ENCODE measurements at places on chromosomes 11 and 22. TPM values are rescaled to one million over a fixed set of nuclear protein-coding genes. Genes with fewer than 3 reads are reported as not detected.

Gene FOLR2
- total RNA-seq, result not detected

DNA sequence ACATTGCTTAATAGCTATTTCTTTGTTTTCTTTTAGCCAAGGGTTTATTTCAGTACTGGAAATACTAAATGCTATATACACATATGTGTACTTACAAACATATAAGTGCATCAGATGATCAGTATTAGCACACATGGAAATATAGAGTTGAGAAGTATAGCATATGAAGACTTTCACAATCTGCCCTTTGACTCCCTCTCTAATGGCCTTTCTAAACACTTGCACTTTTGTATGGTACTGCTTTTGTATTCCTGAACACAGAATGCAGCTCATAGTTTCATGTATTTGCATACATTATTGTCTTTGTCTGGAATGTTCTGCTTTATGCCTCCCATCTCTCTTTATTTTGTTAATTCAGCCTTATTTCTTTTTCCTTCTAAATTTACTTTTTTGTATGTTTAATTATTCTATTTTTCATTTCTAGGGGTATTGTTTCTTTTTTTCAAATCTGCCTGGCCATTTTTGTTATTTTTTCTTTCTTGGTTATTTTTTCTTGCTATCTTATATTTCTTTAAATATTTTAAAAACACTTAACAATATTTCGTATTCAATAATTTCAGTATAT lies 28.8 kb downstream of the ACER3 start:
- no peak for DNase-seq
- no peaks in the 10 kb centered on the region for H3K4me1 ChIP-seq
- H3K36me3 ChIP-seq, result no peaks in the 10 kb centered on the region
- H3K4me3 ChIP-seq, result no peak overlapping the region

DNA sequence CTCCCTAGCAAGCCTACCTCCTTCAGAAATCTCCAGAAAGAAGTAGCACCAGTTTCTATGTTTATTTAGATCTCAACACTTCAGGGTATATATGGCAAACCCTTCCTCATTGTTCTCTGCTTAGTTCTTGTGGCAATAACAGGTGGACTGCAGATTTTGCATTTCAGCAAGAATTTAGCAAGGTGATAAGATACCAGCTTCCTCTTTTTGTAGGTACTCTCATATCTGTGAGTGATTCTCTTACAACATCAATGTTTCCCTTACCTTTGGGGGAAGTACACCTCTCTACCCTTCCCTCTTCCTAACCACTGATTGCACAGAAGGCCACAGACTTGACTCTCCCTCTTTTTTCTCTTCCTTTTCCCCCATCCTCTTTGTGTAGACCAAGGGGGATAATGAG lies 230.9 kb upstream of the SESN3 start:
- H3K27me3 ChIP-seq, result no peaks in the 10 kb centered on the region
- peaks cover 9% of the 10 kb centered on the region for H3K36me3 ChIP-seq
- H3K27ac ChIP-seq, result no peak overlapping the region

- H3K4me1 ChIP-seq, result peaks cover 9% of the 10 kb centered on the region
- no peak for DNase-seq
- no peaks in the 10 kb centered on the region for H3K36me3 ChIP-seq
- H3K4me3 ChIP-seq, result no peak overlapping the region
- H3K27ac ChIP-seq, result no peak overlapping the region
Observed at GRCh38 chr22:41775976-41776375, 24.5 kb upstream of the CCDC134 start.

DNA sequence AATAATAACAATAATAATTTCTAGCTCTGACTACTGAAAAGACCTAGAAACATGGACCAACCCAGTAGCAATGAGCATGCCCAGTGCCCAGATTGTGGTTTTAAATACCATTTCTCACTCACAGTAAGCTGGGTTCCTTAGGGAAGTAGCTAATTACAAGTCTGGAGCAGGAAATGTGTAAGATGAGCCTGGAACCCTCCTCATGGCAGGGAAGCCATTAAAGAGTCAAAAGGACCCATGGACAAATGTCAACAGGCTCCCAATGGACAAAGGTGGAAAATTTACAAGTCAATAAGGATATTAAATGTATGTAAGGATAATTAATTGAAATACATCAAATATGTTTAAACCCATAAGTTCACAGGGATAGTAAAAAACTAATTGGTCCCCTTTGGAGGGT lies 10.6 kb upstream of the CSNK2A3 start:
- H3K36me3 ChIP-seq, result no peaks in the 10 kb centered on the region
- H3K4me3 ChIP-seq, result no peak overlapping the region
- H3K27ac ChIP-seq, result no peak overlapping the region
- H3K4me1 ChIP-seq, result peaks cover 12% of the 10 kb centered on the region

Gene CPT1A
- total RNA-seq, result 4.1 TPM

Gene RASGRP2
- total RNA-seq, result 2.9 TPM

DNA sequence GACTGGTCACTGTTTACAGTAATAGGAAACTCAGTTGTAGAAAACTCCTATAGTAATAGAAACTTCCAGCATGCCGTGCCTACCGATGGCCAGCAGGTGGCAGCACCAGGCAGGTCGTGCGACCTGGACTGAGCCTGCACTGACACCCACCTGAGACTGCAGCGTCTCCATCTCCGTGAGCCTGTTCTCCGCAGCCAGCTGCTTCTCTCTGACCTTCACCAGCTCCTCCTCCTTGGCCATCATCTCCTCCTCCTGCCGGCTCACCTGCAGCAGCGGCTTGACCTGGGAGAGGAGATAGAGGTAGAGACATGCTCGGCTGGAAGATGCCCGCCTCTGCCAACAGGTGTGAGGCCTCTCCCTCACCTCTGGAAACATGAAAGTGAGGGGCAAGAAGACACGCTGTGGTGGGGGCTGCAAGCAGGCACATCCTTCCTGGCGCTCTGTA lies 48.5 kb downstream of the APOL1 start:
- DNase-seq, result peak; percentile 84
- H3K4me3 ChIP-seq, result no peak overlapping the region
- peaks cover 3% of the 10 kb centered on the region for H3K27me3 ChIP-seq
- no peaks in the 10 kb centered on the region for H3K4me1 ChIP-seq

GRCh38 chr11:92826603-92827002 lies 142.8 kb upstream of the MTNR1B start:
- no peak overlapping the region for H3K27ac ChIP-seq
- H3K36me3 ChIP-seq, result peaks cover 5% of the 10 kb centered on the region
- no peak overlapping the region for H3K4me3 ChIP-seq
- DNase-seq, result no peak
- peaks cover 7% of the 10 kb centered on the region for H3K27me3 ChIP-seq

DNA sequence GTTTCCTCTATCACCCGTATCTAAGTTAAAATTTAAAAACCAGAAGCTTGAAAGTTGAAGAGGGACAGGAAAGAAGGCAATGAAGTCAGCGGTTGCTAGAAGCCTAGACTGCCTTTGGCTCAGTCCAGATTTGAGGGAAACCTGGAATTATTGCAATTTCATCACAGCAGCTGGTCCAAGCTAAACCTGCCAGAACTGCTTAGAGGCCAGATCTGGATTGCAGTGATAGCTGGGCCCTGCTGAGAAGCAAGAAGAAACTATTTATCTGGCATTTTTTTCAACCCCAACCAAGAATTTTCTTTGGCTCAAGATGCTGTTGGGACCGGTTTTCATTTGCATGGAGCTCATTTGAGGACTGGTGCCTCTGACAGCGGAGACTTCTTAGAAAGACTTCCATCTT lies 121.5 kb upstream of the TEAD1 start:
- H3K27me3 ChIP-seq, result no peaks in the 10 kb centered on the region
- H3K4me3 ChIP-seq, result no peak overlapping the region
- peaks cover 10% of the 10 kb centered on the region for H3K4me1 ChIP-seq
- H3K27ac ChIP-seq, result no peak overlapping the region
- H3K36me3 ChIP-seq, result peaks cover 6% of the 10 kb centered on the region

Gene MPPED1
- total RNA-seq, result 0.37 TPM

DNA sequence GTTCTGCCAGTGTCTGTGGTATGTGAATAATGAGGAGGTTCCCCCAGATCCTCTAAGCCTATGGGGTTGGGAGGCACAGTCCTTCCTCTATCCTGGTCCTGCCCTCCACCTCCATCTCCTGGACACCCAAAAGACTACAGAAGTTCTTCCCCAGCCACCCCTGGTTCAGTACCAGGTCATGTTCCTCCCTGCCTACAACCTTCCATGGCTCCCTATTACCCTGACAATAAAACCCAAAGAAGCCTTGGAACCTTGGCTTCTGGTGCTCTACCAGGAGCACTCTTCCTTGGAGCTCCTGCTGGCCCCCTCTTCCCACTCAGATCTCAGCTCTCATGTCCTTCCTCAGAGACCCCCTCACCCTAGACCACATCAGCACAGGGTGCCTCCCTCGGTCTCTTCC lies 12.9 kb downstream of the TRPM5 start:
- no peaks in the 10 kb centered on the region for H3K4me1 ChIP-seq
- no peak overlapping the region for H3K4me3 ChIP-seq
- no peak for DNase-seq
- no peak overlapping the region for H3K27ac ChIP-seq

DNA sequence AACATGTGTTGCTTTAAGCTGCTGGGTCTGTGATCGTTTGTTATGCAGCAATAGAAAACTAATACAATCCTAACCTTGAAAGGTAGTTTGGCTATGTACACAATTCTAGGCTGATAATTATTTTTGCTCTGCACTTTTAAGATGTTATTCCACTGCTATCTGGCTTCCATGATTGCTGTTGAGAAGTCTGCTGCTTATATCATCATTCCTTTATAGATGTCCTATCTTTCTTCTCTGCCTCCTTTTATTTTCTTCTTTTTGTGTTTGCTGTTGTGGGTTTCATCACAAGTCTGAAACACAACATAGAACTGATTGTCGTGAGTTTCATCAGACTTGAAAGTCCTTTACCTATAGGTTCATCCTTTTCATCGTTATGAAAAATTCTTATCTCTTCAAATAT lies 24.1 kb downstream of the FXYD6 start:
- H3K27ac ChIP-seq, result no peak overlapping the region
- peaks cover 21% of the 10 kb centered on the region for H3K36me3 ChIP-seq
- H3K4me3 ChIP-seq, result no peak overlapping the region
- no peak for DNase-seq
- peaks cover 5% of the 10 kb centered on the region for H3K27me3 ChIP-seq

- H3K4me1 ChIP-seq, result peaks cover 16% of the 10 kb centered on the region
- H3K27ac ChIP-seq, result no peak overlapping the region
- no peak overlapping the region for H3K4me3 ChIP-seq
- DNase-seq, result no peak
- H3K27me3 ChIP-seq, result peaks cover 20% of the 10 kb centered on the region
Observed at GRCh38 chr22:27573280-27574001, 228.1 kb downstream of the MN1 start.

DNA sequence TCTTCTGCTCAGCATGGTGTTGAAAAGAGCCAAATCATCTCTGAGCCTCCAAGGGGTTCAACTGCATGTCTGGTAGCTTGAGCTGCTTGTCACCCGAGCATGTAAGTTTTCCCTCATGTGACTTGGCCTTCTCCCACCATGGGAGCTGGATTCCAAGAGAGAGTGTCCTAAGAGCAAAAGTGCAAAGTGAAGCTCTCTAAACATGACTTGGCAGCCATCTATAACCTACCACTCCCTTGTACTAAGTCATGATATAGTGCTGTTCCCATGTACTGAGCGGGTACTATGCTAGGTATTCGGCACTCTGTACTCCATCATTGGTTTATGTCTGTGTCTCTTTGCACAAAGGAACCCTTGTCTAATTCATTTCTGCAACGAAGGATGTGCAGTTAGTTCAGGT lies 19.1 kb downstream of the SEZ6L start:
- peaks cover 1% of the 10 kb centered on the region for H3K27me3 ChIP-seq
- peaks cover 5% of the 10 kb centered on the region for H3K36me3 ChIP-seq
- no peaks in the 10 kb centered on the region for H3K4me1 ChIP-seq
- no peak for DNase-seq
- H3K27ac ChIP-seq, result no peak overlapping the region

Gene IRAG1
- 4.2 TPM for total RNA-seq

GRCh38 chr11:107851704-107852310 lies 6.8 kb downstream of the SLC35F2 start:
- H3K4me1 ChIP-seq, result no peaks in the 10 kb centered on the region
- no peaks in the 10 kb centered on the region for H3K27me3 ChIP-seq
- DNase-seq, result no peak

DNA sequence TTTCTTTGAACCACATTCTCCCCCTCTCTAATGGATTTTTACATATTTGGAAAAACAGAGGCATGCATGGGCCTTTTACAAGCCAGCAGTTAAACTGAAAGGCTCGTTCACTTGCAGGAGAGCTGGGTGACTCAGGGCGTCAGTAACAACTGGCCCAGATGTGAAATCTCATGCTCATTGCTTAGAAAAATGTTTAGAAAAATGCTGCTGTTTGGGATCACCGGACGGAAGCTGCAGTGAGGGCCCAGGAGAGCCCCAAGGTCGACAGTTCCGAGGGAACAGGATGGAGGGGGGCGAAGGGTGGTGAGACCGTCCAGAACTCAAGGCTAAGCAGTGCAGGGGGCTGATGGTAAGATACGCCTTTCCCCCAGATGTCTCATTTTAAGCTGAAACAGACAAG lies 41.7 kb upstream of the SMTN start:
- no peaks in the 10 kb centered on the region for H3K36me3 ChIP-seq
- no peak overlapping the region for H3K4me3 ChIP-seq
- no peak for DNase-seq
- no peak overlapping the region for H3K27ac ChIP-seq
- H3K27me3 ChIP-seq, result no peaks in the 10 kb centered on the region
- H3K4me1 ChIP-seq, result peaks cover 5% of the 10 kb centered on the region

- peaks cover 5% of the 10 kb centered on the region for H3K27me3 ChIP-seq
- no peak overlapping the region for H3K4me3 ChIP-seq
- peaks cover 26% of the 10 kb centered on the region for H3K4me1 ChIP-seq
Observed at GRCh38 chr11:129283141-129283540, 91.0 kb upstream of the ARHGAP32 start.

DNA sequence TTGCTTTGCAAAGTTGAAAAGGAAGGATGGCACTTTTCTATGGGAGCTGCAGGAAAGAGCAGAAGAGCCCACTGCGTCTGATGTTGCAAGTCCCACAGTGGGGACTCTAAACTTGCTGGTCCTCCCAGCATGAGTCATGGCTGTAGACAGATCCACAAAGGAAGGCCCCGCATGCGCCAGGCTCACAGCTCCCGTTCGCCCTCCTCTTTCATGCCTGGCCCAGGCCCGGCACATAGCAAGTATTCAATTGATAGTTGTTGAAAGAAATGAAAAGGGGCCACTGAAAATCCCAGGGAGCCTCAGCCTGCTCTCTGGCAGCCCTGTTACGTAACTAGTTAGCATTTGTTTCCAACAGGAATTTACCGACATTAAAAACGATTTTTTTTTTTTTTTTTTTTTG lies 18.9 kb downstream of the AP1B1 start:
- H3K4me1 ChIP-seq, result peaks cover 24% of the 10 kb centered on the region
- H3K27ac ChIP-seq, result peak overlapping the region; percentile 82
- DNase-seq, result no peak
- peak overlapping the region; percentile 47 for H3K4me3 ChIP-seq
- H3K27me3 ChIP-seq, result no peaks in the 10 kb centered on the region

All from glutamatergic neuron (in vitro differentiated cells).